ENCODE measurements at places on chromosomes 2 and 18.

GRCh38 chr18:79384834-79385233 lies 10.9 kb upstream of the NFATC1 start:
- no peak for DNase-seq

GRCh38 chr18:35933982-35934381 lies 38.5 kb upstream of the RMP24 start:
- DNase-seq, result no peak

DNA sequence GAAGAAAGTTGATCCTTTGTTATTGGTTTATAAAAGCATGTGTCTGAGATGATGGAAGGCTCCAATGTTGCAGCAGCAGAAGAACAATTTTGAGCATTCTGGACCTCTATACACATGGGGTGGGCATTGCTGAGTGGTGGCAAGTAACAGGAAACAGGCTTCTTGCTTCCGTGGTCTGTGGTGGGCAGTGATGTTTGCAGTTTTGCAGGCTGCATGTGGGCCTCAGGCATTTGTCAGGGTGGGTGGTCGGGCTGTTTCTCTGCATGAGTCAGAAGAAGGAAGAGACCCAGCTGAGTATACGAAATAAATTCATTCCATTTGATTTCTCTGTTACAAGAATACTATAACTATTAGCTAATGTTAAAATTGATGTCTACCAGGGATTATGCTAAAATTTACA lies 239.5 kb upstream of the COL3A1 start:
- no peak for DNase-seq

DNA sequence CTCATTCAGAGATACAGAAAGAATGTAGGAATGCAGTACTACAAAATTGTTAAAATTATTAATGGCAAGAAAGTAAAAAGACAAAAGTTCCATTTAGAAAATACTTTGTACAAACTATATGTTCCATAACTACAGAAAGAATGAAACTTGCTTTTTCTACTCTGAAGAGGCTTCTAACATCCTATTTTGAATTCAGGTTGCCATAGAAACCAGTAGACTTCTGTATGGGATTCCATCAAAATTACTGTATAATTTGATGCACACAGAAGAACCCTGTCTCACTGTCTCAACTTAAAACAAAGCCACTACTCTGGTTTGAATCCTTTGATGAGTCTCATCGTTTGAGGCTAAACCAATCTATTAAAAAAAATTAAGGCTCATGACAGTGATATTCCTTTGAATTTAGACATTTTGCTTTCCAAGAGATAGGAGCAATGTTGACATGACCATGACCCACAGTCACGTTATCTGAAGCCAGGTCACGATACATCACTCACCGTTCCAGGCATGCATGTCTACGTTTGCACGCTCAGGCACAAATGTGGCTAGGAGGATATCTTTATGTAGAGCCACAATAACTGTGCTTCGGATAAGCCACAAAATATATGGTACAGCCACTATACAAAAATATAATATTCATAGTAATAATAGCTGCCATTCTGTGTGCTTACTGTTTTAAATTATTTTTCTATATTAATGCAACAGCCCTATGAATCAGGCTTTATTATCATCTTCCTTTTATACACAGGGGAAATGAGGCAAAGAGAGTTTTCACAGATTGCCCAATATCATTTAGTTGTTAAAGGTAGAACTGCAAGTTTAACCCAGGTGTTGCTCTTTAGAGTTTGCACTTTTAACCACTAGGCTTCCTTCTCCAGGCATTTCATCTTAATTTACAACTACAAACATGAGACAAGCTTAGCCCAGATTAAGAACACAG lies 82.4 kb downstream of the CACNB4 start:
- no peak for DNase-seq

GRCh38 chr2:187529977-187530721 lies 24.1 kb downstream of the TFPI start:
- DNase-seq, result no peak

GRCh38 chr2:240922982-240923537 lies 16.9 kb downstream of the CROCC2 start:
- DNase-seq, result no peak

GRCh38 chr2:10388954-10389560 lies 59.1 kb downstream of the ODC1 start:
- no peak for DNase-seq

- no peak for DNase-seq
Observed at GRCh38 chr2:99780276-99780675, 290.5 kb upstream of the REV1 start.

DNA sequence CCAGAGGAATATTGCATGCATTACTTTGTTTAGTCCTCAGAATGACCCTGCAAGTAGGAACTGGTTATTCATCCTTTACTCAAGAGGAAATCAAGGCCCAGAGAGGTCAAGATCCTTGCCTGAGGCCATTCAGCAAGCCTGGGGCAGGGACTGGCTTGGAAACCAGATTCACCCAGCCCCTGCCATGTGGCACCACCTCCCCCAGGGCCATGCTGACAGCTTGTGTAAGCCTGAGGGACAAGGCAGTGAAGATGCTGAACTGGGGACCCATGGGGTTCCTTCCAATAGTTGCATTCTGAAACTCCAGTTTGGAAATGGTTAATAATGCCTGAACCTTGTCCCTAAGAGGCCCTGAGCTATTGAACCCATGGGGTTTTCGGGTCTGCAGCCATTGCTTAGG lies 24.2 kb downstream of the TCF7L1 start:
- DNase-seq, result no peak

DNA sequence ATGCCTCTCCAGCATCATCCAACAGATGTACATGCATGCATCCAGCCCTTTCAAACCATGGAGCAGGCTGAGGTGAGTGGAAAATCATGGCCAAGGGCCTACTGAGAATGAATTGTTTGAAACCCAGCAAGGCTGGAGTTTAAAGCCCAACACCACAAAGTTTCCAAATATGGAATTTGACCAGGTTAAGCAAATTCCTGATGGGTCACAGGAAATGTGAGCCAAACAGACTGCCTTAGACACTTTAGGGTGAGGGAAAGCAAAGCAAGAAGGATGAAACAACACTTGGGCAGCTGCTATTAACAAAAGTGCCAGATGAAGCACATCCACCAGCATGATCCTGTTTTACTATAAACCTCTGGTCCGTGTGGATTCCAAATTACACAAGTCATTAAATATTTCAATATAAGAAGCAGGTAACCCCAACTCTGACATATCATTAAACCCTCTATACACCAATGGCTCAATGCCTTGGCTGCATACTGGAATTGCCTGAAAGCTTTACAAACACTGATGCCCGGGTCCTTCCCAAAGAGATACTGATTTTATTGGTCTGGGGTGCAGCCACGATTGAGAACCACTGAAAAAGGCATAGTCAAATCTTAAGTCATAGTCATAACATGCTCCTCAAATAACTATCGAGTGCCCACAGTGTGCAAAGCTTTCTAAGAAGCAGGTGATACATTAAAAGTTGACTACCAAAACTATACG lies 9.1 kb downstream of the KLF7 start:
- no peak for DNase-seq

GRCh38 chr18:55376387-55376786 lies 211.6 kb downstream of the TCF4 start:
- DNase-seq, result no peak

- DNase-seq, result no peak
Observed at GRCh38 chr18:75173125-75173432, 35.9 kb downstream of the PTGR3 start.

GRCh38 chr2:96949701-96950350 lies 36.6 kb downstream of the FAM178B start:
- DNase-seq, result no peak

GRCh38 chr2:128622371-128622770 lies 303.7 kb upstream of the HS6ST1 start:
- DNase-seq, result no peak

GRCh38 chr18:57078614-57079013 lies 68.3 kb upstream of the BOD1L2 start:
- no peak for DNase-seq

DNA sequence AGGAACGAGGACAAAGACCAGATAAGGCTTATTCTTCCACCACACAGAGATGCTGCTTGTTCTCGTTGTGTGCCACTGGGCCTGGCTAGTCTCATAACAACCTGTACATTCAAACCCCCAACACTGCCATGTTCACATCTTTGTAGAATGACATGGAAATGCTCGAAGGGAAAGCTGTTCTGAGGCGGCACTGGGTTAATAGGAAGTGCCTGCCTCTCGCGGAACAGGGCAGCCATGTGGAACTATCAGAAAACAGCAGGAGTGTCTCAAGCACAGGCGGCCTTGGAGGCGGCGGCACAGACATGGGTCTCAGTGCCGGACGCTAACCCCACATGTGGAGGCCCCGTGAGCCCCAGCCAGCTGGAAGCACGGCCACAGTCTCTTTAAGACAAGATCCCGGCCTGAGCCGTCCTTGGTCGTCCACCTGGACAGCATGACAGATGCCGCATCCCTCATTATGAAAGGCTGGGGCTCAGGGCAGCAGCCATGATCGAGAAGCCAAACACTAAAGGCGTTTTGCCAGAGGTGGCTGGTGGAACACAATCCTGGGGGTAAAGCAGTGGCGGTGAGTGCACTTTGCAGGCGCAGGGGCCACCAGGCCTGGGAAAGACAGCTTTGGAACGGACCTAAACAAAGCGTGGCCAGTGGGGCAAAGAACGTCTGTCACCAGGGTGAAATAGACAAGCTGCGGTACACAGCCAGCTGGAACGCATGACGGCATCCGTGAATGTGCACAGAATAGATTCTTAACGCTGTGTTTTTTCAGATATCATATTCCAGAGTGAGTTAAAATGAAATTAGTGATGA lies 161.0 kb downstream of the HDAC4 start:
- no peak for DNase-seq

DNA sequence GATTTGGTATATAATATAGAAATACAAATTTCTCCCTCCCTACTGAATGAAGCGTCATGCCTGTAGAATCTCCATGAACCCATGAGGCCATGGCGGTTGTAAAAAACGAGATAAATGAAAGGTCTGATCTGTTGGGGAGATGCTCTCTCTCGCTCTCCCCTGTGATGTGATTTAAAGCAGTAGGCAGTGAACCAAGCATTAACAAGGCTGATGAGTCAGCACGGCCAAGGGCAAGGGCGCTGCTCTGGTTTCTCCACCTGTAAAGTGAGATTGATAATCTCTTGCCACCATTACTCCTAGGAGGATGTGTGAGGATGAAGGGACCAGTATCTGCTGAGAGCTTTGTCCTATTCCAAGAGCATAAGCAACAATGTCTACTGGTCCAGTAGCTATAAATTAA lies 553.3 kb downstream of the CMPK2 start:
- no peak for DNase-seq

GRCh38 chr2:51581636-51582267 lies 549.8 kb upstream of the NRXN1 start:
- no peak for DNase-seq

GRCh38 chr2:164514491-164514890 lies 106.8 kb downstream of the GRB14 start:
- no peak for DNase-seq

DNA sequence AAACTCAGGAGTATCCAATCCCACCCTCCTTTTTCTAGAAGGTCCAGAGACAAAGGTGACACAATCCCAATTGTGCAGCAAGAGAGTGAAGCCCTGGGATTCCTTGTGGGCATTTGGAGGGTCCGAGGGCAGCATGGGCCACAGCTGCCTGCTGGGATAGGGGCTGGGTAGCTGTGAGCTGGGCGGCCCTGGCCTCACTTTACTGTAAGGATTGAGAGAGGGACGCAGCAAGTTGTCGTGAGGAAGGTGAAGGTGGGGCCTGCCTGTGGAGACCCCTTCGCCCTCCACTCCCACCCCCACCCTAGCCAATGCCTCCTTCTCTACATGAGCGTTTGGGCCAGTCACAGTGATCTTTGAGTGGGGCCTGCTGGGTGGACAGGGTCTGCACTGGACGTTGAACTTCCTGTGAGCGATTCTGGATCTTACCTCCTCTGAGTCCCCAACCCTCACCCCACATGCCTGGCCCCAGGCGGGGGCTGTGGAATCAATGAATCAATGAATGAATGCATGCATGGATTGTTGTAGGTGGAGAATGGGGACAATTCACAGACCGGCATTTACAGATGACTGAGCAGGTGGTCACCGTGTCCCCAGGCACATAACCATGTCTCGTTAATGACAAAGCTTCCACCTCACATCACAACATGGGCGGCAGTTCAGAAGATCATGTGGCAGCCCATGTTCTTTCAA lies 107.2 kb downstream of the INHBB start:
- DNase-seq, result no peak

GRCh38 chr2:200609028-200609614 lies 23.3 kb downstream of the AOX1 start:
- no peak for DNase-seq

GRCh38 chr2:12964904-12965539 lies 248.3 kb downstream of the TRIB2 start:
- DNase-seq, result no peak

DNA sequence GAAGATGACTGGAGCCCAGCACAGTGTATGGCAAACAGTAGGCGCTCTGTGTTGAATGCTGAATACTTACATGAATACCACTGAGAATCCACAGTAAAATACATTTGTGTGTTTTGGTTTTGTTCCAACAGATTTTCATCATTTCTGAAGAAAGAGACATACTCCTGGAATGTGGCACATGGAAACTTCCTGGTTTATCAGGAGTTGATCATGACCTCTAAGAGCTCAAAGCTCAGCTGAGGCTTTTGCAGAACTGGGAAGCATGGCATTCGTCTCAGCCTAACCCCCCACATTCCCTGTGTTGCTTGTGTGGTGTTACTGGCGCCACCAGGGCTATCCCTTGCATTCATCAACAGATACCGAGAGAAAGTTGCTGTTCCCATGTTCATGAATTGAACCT lies 316.9 kb upstream of the REV1 start:
- DNase-seq, result no peak

- no peak for DNase-seq
Observed at GRCh38 chr2:32745191-32745590, 117.3 kb downstream of the TTC27 start.

DNA sequence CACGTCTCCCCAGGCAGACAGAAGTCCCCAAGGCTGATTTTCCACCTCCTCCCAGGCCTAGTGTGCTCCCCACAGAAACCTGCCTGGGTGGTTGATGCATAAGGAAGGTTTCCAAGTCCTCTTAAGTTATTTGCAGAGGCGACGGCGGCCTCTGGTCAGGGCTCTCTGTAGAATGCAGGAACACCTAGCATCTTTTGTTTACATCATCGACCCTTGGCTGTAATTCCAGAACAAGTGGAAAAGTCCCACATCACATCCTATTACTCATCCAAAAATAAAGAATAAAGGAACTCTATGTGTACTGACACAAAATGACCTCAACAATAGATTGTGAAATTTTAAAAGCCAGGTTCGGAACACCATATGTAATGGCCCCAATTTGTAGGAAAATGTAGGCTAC lies 211.1 kb downstream of the ALPK2 start:
- DNase-seq, result no peak

DNA sequence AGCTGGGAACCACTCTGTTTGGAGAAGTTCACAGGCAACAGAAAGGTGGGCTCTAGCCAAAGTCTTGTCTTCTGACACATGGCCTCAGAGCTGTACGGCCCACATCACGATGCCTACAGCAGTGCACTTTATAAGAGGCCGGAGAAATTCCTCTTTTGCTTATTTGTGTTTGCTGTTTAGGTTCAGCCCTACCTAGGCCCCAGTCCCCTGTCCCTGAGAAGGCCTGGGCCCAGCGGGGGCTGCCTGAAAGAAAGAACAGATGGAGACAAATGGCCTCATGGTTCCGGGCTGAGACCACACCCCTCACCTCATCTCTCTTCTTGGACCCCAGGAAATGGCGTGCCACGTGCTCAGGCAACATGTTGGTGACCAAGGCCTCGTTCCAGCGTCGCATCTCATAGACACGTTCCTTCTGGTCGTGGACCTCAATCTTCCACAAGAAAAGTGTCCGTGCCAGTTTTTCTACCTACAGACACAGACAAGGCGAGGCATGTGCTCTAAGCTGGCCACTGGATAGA lies 30.9 kb downstream of the CENPO start:
- no peak for DNase-seq

GRCh38 chr2:12006850-12007249 lies 260.4 kb downstream of the LPIN1 start:
- no peak for DNase-seq

Measured in stimulated activated CD8-positive, alpha-beta memory T cell treated with anti-CD3 and anti-CD28 coated beads, Interleukin-2, amount 100 ng/mL, for 1 hour (primary cell).